Activated CD4-positive, alpha-beta T cell treated with anti-CD3 and anti-CD28 coated beads, Interleukin-2, amount 50 U/mL, for 24 hours (primary cell): ENCODE measurements at places on chromosomes 3 and 15.

DNA sequence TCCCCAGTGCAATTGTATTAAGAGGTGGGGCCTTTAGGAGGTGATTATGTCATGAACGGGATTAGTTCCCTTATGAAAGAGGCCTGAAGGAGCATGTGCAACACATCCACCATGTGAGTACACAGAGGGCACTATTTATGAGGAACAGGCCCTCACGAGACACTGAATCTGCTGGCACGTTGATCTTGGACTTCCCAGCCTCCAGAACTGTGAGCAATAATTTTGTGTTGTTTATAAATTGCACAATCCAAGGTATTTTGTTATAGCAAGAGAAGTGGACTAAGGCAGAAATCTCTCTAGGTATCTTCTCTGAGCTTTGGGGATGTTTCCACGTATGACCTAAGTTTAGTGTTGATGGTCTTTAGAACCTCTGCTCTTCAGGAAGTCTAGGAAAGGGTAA, 149.3 kb upstream of the CBLB start:
- DNase-seq, result no peak

DNA sequence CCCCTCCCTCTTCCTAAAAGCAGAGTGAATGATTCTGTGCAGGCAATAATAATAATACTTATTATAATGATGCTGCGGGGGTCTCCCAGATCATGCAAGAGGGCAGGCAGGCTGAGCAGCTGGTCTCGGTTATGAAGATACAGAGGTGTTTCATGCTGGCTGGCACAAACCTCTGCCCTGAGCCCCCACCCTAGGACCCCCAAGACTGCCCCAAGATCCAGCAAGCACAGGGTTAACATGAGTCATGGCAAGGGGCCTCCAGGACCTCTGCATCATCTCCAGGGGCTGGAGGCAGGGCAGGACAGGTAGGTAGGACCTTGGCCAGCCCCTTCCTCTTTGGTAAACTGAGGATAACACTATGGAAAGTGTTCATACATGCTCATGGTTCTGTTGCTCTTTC, 2.7 kb downstream of the MGLL start:
- no peak for DNase-seq

GRCh38 chr3:128235207-128235926, 82.1 kb downstream of the EEFSEC start:
- DNase-seq, result no peak

- DNase-seq, result no peak
Observed at GRCh38 chr3:190697901-190698300, 164.6 kb downstream of the GMNC start.

DNA sequence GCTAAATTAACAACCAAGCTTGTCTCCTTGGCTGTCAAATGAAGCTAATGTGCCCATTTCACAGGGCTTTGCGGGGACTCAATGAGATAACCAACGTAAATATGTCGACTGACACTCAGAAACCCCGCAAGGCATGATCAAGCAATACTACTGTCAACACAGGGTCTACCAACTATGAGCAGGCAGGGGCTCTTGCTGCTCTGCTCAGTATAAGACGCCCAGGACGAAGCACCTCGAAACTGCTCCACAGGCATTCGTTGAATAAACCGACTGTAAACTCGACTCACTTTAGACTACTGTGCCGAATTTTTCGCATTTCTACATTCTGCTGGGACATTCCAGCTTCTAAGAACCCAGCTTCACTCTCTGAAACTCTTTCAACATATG, 55.0 kb downstream of the FEZF2 start:
- DNase-seq, result no peak

- no peak for DNase-seq
Observed at GRCh38 chr15:42549032-42549491, 424 bp downstream of the HAUS2 start.

DNA sequence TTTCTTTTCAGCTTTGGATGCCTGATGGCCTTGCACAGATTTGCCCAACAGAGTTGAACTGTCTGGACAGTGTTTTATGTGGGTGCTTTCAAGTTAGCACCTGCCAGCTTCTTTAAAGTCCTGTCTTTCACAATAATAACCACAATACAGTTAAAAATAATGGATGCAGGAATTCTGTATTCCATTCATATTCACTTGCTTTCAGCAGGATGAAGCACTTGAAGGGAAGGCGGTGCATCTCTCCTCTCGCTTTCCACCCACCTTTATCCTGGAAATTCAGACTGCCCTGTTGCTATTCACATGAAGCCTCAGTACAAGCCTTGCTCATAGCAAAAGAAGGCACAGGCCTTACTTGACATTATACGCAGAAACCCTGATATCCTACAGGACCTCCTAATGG, 26.5 kb upstream of the GYG1 start:
- DNase-seq, result no peak

DNA sequence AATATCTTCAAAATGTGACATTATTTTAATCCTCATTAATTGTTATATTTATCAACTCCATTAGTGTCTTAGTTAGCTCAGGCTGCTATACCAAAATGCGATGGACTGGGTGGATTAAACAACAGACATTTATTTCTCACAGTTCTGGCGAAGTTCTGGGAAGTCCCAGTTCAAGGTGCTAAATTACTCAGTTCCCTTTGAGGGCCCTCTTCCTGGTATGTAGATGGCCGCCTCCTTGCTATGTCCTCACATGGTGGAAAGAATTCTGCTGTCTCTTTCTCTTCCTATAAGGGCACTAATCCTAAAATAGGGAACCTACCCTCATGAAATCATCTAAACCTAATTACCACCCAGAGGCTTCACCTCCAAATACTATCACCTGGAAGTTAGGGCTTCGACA, 38.8 kb upstream of the DUT start:
- no peak for DNase-seq

GRCh38 chr3:152610622-152611021, 224.3 kb upstream of the P2RY1 start:
- DNase-seq, result no peak

DNA sequence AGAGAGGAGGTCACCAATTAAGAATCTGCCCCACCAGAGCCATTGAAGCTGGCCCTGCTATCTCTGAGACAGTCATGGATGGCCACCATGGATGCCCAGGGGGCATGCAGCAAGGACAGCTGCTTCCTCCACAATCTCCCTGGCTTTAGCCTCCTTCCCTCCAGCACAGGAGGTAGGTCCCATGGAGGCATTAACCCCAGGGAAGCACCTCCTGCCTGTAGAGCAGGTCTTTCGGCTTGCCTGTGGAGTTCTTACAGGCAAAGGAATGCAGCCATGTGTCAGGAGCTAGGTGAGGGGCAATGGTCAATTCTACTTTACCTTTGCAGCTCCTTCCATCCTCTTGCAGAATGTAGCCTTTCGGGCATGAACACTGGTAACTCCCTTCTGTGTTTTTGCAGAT, 93.8 kb downstream of the DUT start:
- DNase-seq, result no peak

- DNase-seq, result no peak
Observed at GRCh38 chr3:4546346-4547178, 53.4 kb downstream of the ITPR1 start.

GRCh38 chr3:188378786-188379185, 224.8 kb downstream of the LPP start:
- no peak for DNase-seq

- no peak for DNase-seq
Observed at GRCh38 chr15:80779658-80780415, 667 bp downstream of the CEMIP start.

DNA sequence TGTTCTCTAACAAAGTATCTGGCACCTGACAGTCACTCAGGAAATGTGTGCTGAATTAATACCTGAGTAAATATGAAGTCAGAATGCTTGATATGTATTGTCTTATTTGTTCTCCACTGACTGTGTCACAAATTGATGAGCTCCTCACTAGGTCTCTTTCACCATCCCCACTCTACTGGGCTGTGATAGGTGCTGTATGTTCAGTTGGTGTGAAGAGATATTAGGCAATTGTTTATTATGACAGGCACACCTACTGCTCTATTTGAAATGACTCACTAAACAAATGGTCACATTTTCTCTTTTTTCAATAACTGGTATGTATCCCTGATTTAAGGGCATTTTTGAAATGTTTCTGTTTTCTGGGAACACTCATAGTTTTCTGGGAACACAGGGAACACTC, 25.2 kb upstream of the CCDC39 start:
- no peak for DNase-seq

- DNase-seq, result peak; percentile 27
Observed at GRCh38 chr3:12187448-12188327, 29.0 kb upstream of the TIMP4 start.
